ENCODE measurements at places on chromosomes 5 and 9.

DNA sequence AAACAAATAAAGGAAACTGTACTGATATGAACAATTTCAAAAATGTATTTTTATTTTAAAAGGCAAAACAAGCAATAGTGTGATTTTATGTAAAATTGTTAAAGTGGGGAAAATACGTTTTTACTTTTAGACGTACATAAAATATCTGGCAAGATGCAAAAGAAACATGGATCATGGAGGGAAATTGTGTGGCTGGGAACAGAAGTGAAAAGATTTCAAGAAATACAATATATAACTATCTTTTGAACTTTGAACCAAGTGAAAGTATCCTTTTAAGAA lies 1.5 kb upstream of the ZNF367 start:
- no peak for DNase-seq

DNA sequence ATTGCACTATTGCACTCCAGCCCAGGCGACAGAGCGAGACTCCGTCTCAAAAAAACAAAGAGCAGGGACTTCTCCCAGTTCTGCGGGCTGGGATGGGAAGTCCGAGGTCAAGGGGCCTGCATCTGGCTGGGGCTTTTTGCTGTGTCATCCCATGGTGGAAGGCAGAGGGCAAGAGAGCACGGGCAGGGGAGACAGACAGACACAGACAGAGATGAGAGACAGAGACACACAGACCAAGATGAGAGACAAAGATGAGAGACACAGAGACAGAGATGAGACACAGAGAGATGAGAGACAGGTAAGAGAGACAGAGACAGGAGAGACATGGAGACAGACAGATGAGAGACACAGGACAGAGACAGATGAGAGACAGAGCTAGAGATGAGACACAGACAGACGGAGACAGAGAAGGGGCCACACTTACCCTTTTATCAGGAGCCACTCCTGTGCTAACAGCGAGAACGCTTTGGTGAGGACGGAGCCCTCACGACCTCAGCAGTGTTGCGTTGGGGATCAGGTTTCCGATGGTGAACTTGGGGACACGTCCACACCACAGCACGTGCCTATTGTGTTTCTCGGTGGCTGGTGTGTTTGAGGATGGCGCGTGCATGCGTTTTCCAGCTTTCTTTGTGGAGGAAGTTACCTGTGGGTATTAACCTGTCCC lies 8.9 kb upstream of the TOR4A start:
- no peak for DNase-seq

- no peak for DNase-seq
Measured at GRCh38 chr9:126945682-126946081, 31.1 kb downstream of the RALGPS1 start.

GRCh38 chr9:133429214-133429613 lies 7.0 kb downstream of the ADAMTS13 start:
- no peak for DNase-seq

DNA sequence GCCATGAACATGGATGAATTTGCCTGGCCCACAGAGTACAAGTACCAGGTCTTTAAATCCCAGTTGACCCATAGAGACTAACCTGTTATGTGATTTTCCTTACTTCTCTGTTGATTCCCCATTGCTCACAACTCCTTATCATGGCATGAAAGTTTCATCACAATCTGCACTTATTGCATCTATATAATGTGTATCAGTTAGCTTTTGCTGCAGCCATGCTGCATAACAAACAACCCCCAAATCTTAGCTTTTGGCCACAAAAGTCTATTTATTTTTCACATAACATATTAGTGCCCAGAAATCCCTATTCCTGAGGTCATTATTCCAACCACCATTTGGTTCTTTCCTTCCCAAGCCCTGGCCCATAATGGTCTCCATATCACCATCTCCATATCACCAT lies 3.7 kb downstream of the GGTA1 start:
- no peak for DNase-seq

GRCh38 chr9:93119953-93120845 lies 13.9 kb downstream of the NINJ1 start:
- peak; percentile 60 for DNase-seq

Measured in CD4-positive, alpha-beta T cell treated with Interferon alpha-2 for 1 hour (primary cell).